Muscle of leg (tissue), 16 donors: ENCODE measurements at places on chromosomes 2 and 18.

- DNase-seq, result peak; percentile 72
Observed at GRCh38 chr2:64951306-64951953, 37.8 kb upstream of the SLC1A4 start.

DNA sequence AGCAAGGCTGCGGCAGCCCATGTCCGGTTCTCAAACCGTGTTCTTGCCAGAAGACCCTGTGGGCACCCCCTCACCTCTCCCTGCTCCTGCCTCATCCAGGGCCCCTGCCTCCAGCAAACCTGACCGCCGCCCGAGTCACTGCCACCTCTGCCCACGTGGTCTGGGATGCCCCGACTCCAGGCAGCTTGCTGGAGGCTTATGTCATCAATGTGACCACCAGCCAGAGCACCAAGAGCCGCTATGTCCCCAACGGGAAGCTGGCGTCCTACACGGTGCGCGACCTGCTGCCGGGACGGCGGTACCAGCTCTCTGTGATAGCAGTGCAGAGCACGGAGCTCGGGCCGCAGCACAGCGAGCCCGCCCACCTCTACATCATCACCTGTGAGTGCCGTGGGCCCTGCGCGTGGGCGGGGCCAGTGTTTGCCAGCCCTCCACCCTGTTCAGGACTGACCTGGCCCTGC, 32.2 kb downstream of the MTERF4 start:
- DNase-seq, result no peak

GRCh38 chr2:218217360-218218267, 625 bp downstream of the ARPC2 start:
- DNase-seq, result peak; percentile 53

GRCh38 chr18:24543795-24544498, 83.5 kb downstream of the HRH4 start:
- DNase-seq, result peak; percentile 80

DNA sequence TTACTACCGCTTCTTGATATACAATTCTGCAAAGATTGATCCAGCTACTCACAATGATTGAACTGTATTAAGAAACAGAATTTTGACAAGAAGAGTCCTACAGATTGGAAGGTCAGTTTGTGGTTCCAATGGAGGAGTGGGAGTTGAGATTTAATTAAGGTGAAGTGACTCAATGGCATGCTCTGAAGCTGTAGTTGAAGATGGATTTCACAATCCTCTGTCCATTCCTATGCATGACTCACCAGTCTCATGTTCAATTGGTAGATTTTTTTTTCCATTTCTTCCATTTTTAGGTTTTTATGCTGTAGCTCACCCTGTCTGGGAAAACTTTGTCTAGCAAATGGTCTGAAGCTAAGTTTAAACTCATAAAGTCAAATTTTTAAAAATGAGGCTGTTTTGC, 83.3 kb downstream of the DPP4 start:
- no peak for DNase-seq

- no peak for DNase-seq
Observed at GRCh38 chr18:49723648-49724180, 89.6 kb downstream of the ACAA2 start.

GRCh38 chr2:8680822-8681760, 765 bp upstream of the ID2 start:
- peak; percentile 74 for DNase-seq
